ENCODE measurements at places on chromosomes 4 and X.

- no peak for DNase-seq
Measured at GRCh38 chr4:42654631-42655268, 2.2 kb downstream of the ATP8A1 start.

GRCh38 chr4:184356366-184356765 is 118.0 kb downstream of the IRF2 start:
- DNase-seq, result no peak

DNA sequence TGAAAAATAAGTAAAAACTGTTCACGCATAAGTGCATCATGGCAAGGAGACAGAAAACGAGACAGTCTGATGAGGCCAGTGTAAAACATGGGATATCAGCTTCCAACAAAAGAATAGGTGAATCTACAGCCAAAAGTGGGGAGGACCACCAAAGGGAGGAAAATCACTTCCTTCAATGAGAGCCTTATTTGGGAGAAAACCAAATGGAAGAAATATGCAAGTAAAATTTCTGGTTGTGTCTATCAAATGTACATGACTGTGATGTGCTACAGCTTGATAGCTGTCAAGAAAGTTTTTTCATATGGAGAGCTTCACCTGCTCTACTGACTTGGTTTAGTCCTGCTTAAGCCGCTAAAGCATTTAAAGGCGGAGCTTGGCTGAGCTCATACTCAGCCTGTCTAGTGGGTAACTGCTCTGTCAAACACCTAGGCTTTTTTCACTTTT is 66.2 kb downstream of the MAGEA1 start:
- no peak for DNase-seq

DNA sequence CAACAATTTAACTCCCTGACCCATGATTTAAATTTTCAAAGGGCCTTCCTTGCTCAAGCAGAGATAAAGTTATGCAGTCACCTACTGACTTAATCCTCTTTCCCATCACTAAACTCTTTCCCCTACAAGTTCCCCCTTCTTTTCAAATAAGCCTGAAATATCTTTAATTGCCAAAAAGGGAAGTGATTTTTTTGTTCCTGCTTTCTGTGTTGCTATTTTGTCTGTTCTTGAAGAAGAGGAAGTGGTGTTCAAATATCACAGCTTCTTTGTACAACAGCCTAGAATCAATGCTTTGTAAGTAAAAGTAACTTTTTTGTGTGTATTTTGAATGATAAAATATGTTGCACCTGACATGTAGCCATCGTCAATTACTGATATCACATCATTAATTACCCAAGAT is 595.9 kb downstream of the CENPC start:
- no peak for DNase-seq

DNA sequence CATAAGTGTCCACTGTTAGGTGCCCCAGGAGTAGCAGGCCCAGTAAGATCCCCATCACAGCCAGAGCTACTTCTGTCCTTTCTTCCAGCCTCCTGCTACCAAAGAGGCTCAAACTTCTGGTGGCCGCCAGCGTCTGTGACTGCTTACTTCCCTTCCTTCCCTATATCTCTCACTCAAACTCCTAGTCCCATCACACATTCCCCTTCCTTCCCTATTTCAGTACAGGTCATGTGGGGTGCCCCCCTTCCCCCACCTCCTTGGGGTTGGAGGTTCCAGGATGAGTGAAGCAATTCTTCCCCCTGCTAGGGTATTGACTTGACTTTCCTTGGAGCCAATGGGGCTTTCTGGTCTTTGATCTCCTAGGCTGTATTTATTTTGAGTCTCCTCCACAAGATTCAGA is at the start of gene VSIG4:
Gene VSIG4 (minus strand): TSS at position 137 of the 400 bp plus-strand sequence. CDS start 82 bp downstream, at position 55.
- DNase-seq, result no peak

- no peak for DNase-seq
Measured at GRCh38 chr4:144954230-144954629, 143.8 kb downstream of the ANAPC10 start.

DNA sequence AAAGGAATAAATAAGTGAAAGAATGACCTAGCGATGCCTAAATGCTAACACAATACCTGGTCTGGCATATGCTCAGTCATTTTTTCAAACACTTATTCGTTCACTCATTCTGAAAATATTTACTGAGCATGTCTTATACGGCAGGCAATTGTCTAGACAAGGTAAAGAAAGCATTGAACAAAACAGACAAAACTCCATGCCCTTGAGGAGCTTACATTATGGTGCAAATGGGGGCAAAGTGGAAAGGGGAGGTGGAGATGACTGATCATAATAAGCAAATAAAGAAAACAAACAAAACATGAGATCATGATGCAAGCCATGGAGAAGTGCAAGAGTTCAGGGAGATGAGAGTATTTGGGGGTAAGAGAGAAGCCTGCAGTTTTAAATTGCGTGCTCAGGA is 334.6 kb upstream of the PPARGC1A start:
- DNase-seq, result no peak

DNA sequence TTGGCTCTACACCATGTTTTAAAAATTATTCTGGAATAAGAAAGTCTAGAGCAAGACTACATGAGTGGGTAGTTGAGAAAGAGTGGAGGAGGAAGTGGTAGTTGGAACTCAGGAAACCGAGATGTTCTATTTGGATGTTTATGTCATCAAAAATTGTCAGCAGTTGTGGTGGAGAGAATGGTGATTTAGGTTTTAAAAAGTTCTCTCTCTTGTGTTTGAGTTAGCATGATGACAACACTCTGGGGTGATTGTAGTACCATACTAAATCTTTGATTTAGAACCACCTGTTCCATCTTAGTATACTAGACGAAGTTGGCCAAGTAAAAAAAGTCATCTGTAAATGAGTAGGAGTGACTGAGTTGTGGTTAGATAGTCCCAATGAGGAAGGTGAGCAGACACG is 40.7 kb downstream of the KLHL2 start:
- DNase-seq, result no peak

- no peak for DNase-seq
Measured at GRCh38 chrX:10603612-10604011, 16.8 kb downstream of the MID1 start.

DNA sequence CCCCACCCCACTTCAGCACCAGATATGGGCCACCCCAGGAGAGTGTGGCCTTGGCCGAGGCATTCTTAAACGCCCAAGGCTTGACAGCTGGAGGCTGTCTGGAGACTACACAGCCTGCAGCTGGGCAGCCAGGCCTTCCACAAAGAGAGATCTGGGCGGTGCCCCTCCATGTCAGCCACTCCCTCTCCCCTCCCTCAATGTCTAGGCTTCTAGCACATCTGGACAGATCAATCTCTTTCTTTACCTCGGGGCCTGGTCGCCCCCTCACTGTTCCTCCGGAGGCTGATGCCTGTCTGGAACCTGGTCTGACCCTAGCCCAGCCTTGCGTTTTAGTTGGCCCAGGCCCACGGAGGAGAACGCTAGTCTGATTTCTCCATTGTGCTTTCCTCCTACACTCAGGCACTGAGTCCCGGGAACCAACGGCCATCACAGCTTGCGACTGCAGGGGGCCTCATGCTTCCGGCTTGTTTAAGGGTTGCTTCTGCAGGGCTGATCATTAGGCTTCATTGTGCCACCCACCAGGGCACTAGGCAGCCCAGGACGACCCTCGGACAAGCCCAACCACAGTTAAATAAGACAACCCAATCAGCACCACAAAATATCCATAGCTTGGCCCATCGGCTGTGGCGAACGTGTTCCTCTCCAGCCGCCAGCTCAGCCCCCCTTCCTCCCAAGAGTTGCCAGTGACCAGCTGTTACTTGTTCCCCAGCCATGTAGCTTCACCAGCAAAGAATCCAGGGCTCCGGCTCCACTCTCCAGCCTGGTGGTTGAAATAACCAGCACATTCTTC is 200.6 kb downstream of the BCOR start:
- no peak for DNase-seq

DNA sequence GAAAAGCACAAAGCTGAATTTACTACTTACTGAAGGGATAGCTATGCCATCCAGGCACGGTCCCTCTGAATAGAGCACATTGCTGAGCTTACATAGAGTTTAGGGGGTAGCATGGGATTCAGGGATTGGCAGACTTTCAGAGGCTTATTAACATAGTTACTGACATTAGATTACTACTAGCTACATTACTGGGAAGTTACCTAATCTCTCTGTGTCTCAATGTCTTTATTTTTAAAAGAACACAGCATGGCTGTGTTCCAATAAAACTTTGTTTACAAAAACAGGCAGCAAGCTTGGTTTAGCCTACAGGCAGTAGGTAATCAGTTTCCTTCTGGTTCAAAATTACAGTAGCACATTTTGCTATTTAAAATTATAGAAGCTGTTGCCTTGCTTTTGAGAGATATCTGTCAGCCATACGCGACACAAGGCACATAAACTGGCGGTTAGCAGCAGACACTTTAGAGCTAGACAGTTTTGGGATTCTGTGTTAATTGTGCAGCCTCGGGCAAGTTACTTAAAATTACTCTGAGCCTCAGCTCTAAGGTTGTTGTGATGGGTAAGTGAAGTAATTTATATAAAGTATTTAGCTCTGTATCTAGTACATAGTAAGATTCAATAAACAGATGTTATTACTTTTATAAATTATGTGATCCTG is 6.9 kb downstream of the KLHL8 start:
- no peak for DNase-seq

GRCh38 chrX:153828723-153829548 is 1.4 kb downstream of the PDZD4 start:
- no peak for DNase-seq

GRCh38 chr4:73603271-73603710 is 16.9 kb downstream of the RASSF6 start:
- no peak for DNase-seq

- no peak for DNase-seq
Measured at GRCh38 chrX:134258202-134258601, 21.2 kb downstream of the CCDC160 start.

DNA sequence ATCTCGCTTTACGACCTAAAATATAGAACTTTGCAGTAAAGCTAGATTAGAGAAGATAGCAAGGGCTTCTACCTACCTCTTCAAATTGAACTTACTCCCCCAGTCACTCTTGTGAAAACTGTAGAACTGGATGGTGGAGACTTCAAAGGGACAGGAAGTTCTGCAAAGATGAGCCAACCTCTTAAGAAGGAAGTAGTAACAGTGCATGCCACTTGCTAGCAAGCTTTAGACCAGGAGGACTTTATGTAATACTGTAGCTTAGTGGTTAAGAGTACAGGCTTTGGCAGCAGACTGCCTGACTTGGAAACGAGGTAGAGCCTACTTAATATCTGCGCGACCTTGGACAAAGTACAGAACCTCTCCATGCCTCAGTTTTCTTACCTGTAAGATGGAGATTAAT is 27.5 kb upstream of the VBP1 start:
- no peak for DNase-seq

GRCh38 chr4:6773616-6774540 is 8.6 kb upstream of the KIAA0232 start:
- no peak for DNase-seq

- DNase-seq, result no peak
Measured at GRCh38 chr4:173235050-173235449, 66.4 kb downstream of the GALNT7 start.

DNA sequence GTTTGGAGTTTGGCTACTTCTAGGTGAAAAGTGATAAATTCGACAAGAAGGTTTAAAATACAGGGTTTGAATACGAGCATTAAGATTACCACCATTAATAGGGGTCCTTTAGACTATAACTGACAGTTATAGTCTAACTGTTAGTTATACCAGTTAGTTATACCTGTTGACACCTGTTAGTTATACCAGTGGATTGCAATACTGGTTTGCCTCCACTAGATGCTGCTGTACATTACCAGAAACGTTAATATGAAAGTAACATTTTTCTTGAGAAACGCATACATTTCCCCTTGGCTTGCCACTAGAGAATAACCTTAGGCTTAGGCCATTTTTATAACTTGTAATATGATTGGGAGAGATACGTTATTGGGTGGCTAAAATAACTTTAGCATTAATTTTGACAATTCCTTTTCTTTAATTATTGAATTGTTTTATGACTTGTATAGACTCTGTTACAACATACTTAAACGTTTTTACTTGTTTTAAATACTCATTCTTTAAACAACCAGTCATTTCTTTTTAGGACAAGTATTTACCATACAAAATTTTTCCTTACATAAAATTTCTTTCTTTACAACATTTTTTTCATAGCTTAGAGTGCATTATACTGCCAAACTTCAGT is 911.2 kb downstream of the FSTL5 start:
- DNase-seq, result no peak

GRCh38 chrX:133653358-133653757 is 238.1 kb upstream of the GPC4 start:
- no peak for DNase-seq

GRCh38 chrX:21683941-21684340 is 25.8 kb upstream of the KLHL34 start:
- DNase-seq, result no peak

DNA sequence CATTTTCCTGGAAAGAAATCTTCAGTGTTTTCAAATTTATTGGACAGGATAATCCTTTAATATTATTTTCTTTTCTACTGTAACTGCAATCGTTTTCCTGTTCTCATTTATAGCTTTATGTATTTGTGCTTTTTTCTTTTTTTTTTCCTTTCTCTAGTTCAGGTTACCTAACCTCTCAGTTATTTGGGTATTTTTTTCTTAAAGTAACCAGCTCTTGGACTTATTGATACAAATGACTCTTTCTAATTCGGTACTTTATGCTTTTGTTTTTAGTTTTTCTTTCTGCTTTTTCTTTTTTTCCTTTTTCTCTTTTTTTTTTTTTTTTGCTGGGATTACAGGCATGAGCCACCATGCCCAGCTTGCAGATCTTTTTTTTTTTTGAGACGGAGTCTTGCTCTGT is 25.2 kb downstream of the WWC2 start:
- DNase-seq, result no peak

DNA sequence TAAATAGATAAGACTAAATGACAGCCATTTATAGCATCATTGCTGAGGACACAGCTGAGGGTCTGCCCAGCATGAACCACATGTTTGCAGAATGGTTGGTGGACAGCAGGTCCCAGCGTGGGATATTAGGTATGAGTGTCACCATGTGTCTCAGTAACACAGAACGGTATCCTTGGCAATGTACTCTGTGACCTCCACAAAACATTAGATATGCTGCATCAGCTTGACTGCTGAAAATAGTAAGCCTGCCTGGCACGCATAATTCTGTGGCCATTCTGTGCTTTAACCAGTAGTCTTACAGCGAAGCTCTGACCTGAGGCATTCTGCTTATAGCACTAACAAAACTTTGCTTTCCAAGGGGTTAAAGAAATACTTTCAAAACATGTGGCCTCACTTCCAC is 32.0 kb downstream of the LIMCH1 start:
- no peak for DNase-seq

Measured in suprapubic skin (tissue), 4 donors.